Bronchial epithelial cell (primary cell): ENCODE measurements at places on chromosomes 1 and 21.

GRCh38 chr1:217138173-217138765 is 415.0 kb upstream of the ESRRG start:
- no peak for DNase-seq

- no peak for DNase-seq
Measured at GRCh38 chr21:31236528-31236927, 107.5 kb downstream of the TIAM1 start.

DNA sequence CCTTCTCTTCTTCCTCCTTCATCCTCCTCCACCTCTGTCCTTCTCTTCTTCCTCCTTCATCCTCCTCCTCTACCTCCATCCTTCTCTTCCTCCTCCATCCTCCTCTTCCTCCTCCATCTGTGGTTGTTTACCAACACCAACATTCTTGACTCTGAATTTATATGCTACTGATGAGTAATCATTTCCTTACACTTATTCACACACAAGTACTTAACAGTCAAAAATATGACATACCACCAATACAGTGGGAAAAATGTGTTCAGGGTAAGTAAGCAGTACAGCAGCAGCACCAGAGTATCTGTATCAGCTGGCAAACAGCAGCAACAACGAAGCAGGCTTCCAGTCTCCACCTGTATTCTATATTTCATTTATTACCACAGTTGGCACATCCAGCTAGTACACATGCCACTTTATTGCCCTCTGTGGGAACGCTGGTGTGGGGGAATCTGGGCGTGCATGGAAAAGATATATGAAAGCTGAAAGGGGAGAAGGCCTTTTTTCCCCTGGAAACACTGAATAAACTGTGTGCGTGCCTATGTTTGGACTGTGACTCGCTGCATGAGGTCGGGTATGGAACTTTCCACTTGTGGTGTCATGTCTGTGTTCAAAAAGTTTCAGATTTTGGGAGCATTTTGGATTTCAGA is 16.0 kb downstream of the ADSS2 start:
- peak; percentile 68 for DNase-seq

DNA sequence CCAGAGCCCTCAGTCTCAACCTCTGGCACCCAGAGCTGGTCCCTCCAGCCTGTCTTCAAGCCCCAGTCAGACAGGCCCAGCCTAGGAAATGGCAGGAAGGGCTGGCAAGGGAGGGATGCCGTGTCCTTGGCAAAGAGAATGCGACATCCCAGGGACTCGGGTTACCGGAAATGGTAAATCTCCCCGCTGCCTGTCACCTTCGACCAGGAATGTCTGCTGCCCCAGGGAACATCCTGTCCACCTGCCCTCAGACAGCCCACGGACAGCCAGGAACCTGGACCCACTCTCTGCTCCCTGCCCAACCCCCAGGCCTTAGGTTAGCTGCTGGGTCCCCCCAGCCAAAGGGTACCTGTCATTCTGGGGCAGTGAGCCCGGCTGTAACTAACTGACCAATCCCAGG is 23.9 kb downstream of the HSPG2 start:
- no peak for DNase-seq

- DNase-seq = peak; percentile 71
Measured at GRCh38 chr1:94416901-94417727, 1.1 kb upstream of the ABCD3 start.

GRCh38 chr1:3903141-3904005 is 3.3 kb upstream of the C1orf174 start:
- no peak for DNase-seq

GRCh38 chr1:248871837-248872401 is 13.0 kb upstream of the ZNF692 start:
- no peak for DNase-seq

DNA sequence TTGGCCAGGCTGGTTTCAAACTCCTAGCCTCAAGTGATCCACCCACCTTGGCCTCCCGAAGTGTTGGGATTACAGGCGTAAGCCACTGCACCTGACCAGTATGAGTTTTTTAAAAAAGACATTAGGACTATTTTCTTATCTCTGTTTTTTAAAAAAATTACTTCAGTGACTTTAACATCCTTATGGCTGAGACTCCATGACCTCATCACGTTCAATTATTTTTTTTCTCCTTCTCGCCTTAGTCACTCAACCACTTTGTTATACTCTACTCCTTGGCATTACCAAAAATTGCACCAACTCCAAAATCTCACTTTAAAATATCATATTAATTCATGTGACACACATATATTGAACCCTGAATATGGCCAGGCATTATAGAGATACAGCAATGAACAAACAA is 35.5 kb downstream of the EIF2B3 start:
- DNase-seq = no peak

DNA sequence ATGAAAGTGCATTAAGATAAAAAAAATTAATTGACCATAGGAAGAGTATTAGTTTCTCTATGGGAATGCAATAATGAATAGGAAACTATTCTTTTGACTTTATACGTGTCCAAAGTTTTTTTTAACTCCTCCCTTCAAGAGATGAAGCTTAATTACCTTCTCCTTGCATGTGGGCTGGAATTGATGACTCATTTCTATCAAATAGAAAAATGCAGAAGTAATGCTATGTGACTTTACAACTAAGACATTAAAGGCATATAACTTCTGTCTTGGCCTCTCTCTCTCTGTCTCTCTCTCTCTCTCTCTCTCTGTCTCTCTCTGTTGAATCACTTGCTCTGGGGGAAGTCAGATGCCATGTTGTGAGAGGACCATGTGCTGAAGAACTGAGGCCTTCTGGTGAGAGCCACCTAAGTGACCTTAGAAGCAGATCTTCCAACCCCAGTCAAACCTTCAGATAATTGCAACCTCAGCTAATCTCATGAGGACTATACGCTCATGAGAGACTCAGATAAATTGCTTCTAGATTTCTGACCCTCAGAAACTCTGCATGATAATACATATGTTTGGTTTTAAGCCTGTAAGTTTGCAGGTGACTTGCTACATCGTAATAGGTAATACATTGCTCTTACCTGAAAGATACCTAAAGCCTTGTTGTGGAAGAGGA is 414.2 kb downstream of the KCNT2 start:
- DNase-seq = peak; percentile 32

DNA sequence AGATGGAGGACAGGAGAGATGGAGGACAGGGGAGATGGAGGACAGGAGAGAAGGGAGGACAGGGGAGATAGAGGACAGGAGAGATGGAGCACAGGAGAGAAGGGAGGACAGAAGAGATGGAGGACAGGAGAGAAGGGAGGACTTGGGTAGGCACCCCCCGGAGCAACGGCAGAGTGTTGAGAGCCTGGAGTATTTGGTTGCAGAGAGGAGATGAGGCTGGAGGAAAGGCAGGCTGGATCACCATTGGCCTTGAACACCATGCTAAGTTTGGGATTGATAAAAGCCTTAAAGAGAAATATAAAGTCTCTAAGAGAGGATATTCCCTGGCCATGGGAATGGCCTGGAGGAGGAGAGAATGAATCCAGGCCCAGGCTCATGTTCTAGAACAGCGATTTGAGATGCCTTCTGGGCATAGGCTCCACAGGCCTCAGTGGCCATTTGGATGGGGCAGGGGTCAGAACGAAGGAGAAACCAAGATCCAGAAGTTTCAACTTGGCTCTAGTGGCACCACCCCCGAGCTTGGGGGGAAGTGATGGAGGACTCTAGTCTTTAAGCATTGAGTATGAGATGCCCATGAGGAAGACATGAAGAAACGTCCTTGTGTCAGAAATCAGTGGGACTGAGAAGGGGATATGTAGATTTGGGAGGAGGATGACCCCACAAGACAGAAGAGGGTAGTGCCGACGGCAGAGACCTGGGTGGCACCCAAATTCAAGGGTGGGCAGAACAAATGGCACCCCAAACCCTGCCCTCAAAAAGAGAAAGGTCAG is 47.9 kb upstream of the EDN2 start:
- no peak for DNase-seq

GRCh38 chr1:222833356-222833876 is 18.6 kb downstream of the DISP1 start:
- DNase-seq = no peak

- DNase-seq = no peak
Measured at GRCh38 chr1:38046333-38046883, at the start of gene POU3F1. POU3F1 (minus strand) TSS chr1:38046793; CDS start chr1:38046743, 50 bp downstream.

DNA sequence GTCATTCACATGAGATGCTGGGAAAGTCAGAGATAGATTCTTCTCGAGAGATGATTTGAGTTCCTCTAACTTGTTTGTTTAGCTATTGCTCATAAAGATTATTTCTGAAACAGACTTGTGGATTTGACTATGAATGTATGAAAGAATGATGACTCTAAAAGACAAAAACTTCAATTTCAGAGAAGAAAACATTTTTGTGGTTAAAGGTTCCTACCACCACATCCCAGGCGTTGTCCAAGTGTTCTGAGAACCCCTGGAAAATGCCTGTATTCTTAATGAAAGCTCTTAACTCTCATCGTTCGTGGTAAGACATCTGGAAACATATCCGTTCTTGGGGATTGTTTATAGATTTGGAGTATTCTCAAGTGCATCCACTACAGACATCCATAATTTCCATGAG is 228.7 kb downstream of the BARHL2 start:
- DNase-seq = no peak

DNA sequence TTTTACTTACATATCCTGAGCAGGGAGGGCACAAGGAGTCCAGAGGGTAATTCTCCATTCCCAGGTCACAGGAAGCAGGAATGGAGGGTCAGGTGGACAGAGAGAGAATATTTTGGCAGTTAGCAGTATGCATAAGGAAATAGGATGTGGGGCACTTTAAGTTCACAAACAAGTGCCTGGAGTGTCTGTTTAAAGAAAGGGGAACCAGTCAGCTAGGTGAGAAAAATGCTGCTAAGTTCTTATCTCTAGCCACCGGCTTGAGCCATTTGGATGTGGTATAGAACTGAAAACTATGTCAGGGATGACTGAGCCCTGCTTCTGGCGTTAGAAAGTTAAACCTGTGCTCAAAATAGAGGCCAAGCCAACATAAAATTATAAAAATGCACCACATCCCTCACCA is 739.7 kb upstream of the NCAM2 start:
- no peak for DNase-seq

DNA sequence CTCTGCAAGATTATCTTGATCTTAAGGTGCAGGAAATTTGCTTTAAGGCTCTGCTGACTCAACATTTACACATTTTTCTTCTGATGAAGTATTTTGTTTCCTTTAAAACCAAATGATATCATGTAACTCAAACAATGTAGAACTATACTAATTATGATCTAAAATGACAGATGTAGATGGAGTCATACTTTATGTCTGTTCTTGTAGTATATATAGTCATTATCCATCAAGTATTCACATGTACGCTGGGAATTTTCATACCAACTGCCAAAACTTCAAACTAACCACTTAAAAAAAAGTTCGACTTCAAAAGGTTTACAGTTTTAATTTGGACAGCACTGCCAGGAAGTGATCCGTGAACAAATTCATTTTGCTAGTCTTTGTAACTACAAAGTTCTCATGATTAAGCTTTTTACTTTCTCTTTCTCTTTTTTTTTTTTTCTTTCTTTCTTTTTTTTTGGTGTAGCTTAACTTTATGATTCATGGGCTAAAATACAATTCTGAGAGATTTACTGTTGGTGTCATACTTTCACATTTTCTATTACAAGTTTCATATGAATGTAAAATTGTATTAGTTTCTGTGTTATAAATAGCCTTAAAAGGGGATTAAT is 509.0 kb upstream of the CXADR start:
- peak; percentile 93 for DNase-seq

DNA sequence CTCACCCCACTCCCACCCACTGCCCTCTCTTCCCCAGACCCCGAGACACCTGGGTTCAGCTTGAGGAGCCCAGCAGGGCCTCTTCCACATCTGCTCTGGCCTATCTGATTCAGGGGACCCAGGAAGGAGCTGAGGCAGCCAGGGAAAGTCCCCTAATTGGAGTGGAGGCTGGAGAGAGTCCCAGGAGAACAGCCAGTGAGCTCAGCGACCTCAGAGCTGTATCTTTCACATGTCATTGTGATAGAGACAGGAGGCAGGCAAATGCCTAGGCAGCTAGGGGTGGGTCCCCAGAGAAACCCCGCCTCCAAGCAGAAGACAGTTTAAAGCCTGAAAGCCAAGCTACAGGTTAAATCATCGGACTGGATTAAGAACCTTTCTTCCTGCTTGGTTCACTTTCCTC is 122.7 kb downstream of the MATN1 start:
- DNase-seq = no peak

DNA sequence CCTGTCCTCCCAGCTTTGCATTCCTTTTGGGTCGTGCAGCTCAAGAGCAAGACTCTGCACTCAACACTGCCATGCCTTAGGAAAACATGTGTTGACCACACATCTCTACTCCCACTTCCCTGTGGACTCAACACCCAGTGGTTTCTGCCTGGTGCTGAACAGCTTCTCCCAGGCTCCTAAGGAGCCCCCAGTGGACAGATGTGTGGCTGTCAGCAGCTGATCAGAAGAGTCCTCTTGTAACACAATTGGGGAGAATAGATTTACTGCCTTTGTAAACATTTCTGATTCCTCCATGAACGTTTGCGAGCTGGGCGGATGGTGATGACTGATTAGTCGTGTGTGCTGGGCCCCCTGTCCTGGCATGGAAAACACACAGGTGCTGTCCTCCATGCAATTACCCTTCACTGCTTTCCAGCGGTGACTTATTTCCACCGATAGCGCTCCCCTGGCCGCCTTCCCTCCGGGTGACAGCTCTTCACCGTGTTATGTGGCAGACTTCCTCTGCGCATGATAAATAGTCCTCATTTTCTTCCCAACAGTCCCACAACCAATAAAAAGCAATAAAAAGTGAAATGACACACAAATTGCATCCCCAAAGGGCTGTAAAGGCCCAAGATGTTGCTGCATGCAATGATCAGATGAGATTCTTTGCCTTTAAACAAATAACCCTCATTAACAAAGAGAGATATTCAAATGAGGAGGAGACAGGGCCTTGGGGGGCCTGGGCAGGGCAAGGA is 249.4 kb upstream of the AJAP1 start:
- no peak for DNase-seq

DNA sequence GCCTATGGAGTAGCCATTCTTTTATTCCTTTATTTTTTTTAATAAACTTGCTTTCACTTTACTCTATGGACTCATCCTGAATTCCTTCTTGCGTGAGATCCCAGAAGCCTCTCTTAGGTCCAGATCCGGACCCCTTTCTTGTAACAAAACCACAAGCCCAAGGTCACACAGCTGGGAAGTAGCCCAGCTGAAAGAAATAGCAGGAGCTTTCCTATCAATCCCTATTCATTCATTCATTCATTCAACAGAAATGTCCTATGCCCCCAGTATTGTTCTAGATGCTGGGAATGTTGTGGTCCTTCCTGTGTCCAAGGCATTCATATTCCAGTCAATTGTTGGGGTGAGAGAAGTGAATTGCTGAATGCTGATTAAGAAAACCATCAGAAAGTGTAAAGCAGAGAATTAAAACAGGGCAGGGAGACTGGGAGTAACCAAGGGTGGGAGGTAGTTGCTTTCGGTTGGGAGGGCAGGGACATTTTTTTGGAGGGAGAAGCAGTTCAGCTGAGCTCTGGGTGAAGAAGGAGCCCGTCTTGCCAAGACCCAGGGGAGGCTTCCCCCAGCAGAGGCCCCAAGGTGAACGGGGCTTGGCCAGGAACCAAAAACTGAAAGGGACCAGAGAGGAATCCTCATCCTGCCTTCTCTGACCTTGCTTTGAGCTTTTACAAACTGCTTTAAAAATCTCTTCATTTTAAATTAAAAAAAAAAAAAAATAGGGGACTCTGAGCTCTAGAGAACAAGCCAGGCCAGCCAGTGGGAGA is 10.8 kb downstream of the PLA2G2D start:
- no peak for DNase-seq

- no peak for DNase-seq
Measured at GRCh38 chr1:70496181-70496580, 85.1 kb downstream of the CTH start.

- DNase-seq = peak; percentile 70
Measured at GRCh38 chr21:28828981-28829380, 163.7 kb downstream of the LTN1 start.

GRCh38 chr1:26239936-26240335 is 5.9 kb downstream of the CEP85 start:
- no peak for DNase-seq
